ENCODE measurements at places on chromosomes 2 and 18. TPM values are rescaled to one million over a fixed set of nuclear protein-coding genes. Genes with fewer than 3 reads are reported as not detected.

DNA sequence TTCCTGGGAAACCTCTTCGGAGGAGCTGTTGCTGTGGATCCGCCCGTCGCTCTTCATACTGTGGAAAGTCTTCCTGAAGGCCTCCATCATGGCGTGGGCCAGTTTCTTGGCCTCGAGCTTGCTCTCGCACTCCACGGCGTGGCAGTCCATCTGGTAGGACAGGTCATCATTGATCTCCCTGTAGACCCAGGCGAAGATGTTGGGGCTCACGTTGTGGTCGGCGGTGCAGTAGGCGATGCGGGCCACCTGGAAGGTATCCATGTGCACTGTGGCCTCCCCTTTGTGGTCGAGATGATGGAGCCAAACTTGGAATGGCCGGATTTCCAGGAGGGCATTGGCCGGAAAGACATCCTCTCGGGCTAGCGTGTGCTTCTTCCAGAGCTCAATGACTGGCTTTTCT lies 245.4 kb downstream of the PID1 start:
- no peak overlapping the region for H3K27ac ChIP-seq
- H3K36me3 ChIP-seq, result peaks cover 5% of the 10 kb centered on the region
- H3K4me1 ChIP-seq, result no peaks in the 10 kb centered on the region
- DNase-seq, result no peak

- DNase-seq, result peak; percentile 28
- no peaks in the 10 kb centered on the region for H3K27me3 ChIP-seq
- no peak overlapping the region for H3K4me3 ChIP-seq
- H3K4me1 ChIP-seq, result no peaks in the 10 kb centered on the region
These were observed 31.3 kb downstream of the NPHP1 start for GRCh38 chr2:110173523-110173922.

DNA sequence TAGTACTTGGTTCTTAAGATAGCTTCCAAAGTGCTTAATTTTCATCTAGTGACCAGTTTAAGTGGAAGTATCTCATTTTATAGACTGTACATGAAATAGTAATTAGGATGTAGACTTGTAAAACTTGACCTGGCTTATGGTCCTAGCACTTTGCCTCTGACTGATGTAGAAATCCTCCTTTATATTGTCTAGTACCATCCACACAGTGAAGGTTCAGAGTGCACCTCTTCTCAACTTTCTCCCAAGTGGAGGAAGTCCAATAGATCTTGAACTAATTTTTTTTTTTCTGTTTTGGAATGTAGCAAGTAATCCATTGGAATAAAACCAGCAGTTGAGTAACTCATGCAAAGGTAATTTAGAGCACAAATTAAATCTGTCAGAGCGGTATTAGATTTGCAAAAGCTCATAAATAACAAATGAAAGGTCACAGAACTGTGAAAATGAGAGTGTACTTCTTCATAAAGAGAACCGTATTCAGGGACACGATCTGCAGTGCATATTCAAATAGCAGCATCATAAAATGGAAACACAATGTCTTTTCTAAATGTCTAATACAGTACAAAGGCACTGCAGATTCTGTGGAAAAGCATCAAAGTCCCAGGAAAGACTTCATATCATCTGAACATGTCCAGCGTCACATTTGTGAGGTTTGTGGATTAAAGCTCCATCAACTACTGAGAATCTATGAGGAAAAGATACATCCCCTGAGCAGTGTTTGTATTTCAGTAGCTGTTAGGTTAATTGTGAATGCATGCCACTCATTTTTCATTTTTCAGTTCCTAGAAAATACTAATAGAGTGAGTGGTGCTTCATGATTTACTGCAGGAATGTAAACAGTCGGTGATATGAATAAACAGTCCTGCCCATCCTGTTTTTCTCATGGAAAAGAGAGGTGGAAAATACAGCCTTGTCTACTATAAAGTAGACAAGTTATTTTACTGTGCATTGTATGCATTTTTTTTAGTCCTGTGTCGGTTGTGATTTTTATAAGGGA lies 100.7 kb downstream of the LYPD6 start:
- no peak for DNase-seq
- no peaks in the 10 kb centered on the region for H3K4me1 ChIP-seq
- H3K27ac ChIP-seq, result no peak overlapping the region
- no peaks in the 10 kb centered on the region for H3K27me3 ChIP-seq
- H3K36me3 ChIP-seq, result no peaks in the 10 kb centered on the region

DNA sequence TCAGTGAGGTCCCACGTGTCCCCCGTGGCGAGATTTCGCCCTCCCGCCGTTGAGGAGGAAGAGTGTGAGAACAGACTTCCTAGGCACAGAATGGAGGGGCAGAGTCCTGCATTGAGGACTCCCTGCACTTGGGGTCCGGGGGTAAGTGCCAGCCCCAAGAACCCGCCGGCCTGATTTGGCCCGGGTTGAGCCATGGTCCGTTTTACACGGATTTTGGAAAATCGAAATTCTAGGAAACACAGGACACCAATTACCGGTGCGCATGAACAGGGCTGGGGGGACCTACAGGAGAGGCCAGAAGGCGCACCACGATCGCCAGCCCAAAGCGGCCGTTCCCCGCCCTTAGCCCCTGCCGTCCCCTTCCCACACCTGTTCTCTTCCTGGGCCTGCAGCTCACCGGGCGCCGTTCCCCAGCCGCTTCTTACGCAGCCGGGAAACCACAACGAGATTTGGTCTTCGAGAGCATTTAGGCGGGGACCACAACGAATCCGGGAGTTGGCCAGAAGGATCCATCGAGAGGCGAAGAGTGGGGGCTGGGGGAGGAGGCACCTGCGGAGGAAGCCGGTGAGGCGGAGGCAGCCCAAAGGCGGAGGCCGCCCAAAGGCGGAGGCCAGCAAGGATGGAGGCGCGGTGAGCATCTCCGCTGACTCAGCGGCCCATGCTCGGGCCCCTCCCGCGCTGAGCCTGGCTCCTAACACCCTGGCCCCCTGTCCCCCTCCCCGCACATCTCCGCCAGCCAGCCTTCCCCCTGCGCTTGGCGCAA lies 464 bp upstream of the TLX2 start:
- H3K27me3 ChIP-seq, result peaks cover 93% of the 10 kb centered on the region
- DNase-seq, result peak; percentile 50
- H3K4me3 ChIP-seq, result peak overlapping the region; percentile 55
- no peak overlapping the region for H3K27ac ChIP-seq

- H3K27ac ChIP-seq, result no peak overlapping the region
- H3K27me3 ChIP-seq, result no peaks in the 10 kb centered on the region
- no peaks in the 10 kb centered on the region for H3K36me3 ChIP-seq
- H3K4me1 ChIP-seq, result no peaks in the 10 kb centered on the region
- DNase-seq, result no peak
These were observed 34.0 kb upstream of the ERMN start for GRCh38 chr2:157359628-157360027.

DNA sequence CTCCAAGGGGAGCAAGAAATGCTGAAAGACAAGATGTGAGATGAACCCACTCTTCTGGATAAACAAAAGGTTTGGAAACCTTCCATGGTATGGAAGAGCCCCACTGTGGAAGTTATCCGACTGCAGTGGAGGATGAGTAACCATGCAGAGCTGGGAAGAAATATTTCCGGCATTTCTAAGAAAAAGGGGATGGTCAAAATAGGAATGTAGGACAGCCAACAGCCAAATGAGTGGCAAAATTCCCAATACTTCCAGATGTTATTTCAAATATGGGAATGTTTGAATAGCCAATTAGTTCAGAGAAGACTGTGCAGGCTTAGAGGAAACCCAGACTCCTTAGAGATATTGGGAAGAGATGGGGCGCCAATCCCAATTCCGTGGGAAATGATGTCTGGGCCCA lies 246.8 kb downstream of the RAD51AP2 start:
- no peaks in the 10 kb centered on the region for H3K4me1 ChIP-seq
- no peak overlapping the region for H3K27ac ChIP-seq
- H3K27me3 ChIP-seq, result no peaks in the 10 kb centered on the region
- DNase-seq, result no peak

DNA sequence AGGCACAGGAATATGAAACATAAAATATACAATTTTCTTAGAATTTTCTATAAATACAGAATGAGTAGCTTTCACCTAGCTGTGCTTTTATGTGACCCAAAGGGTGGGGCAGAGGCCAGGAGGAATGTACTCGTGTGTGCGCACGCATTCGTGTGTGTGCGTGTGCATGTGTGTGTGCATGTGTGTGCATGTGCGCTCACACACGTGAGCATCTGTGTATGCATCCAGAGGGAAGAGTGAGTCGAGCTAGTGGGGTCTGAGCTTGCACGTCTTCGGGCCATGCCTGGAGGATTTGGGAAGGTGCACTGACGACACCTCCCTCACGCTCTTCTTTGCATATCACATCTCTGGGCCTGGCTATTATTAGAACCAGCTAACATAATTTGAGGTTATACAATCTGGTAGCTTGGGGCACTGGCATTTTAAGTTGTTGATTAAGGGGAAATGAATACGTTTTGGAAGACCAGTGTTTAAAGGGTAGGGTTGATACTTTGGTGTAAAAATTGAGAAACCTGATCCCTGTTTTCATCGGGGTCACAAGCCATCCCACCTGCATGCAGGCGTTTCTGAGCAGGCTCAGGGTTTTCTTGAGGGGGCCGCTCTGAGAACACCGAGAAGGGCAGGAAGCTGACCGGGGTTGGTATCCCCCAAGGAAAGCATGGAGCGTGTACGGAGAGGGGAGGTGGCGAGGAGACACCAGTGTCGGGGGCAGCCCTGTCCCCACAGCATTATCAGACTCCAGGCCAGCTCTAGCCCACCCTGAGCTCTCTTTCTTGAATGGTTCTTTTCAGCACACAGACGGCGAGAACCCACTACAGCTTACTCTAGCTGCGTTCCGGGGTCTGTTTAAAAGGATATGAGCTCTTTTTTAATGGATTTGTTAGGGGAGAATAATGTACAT lies 85.3 kb downstream of the LRRFIP1 start:
- no peak for DNase-seq
- H3K4me3 ChIP-seq, result no peak overlapping the region
- H3K27me3 ChIP-seq, result no peaks in the 10 kb centered on the region
- H3K4me1 ChIP-seq, result peaks cover 20% of the 10 kb centered on the region
- no peak overlapping the region for H3K27ac ChIP-seq

DNA sequence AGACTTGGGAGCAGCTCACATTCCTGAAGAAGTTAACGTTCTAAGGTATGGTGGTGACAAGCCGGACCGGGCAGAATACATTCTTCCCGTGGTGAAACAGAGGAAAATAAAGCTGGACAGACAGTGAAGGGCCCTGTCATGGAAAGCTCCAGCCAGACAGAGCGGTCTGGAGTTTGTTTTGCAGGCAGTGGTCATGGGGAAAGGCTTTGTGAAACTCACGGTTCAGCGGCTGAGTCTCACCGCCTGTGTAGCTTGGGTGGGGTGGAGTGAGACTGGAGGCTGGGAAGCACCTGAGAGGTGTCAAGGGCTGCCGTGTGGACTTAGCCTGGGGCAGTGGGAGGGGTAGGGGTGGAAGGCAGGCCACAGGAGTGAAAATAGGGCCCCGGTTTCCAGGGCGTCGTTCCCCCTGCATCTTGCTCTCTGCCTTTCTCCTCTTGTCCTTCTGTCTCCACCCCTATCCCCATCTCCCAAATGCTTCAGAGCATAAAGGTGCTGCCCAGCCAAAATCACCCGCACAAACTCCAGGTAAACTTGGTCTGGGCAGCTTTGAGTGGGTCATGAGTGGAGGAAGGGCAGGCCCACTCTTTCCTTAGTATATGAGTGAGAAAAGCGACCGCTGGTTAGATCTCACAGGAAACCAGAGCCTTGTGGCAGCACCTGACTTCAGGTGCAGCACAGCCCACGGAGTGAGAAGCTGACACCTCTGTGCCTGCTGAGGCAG lies 11.4 kb upstream of the SLC20A1 start:
- peaks cover 16% of the 10 kb centered on the region for H3K27me3 ChIP-seq
- H3K4me3 ChIP-seq, result no peak overlapping the region
- H3K27ac ChIP-seq, result no peak overlapping the region
- no peaks in the 10 kb centered on the region for H3K36me3 ChIP-seq
- H3K4me1 ChIP-seq, result peaks cover 10% of the 10 kb centered on the region
- DNase-seq, result peak; percentile 30

DNA sequence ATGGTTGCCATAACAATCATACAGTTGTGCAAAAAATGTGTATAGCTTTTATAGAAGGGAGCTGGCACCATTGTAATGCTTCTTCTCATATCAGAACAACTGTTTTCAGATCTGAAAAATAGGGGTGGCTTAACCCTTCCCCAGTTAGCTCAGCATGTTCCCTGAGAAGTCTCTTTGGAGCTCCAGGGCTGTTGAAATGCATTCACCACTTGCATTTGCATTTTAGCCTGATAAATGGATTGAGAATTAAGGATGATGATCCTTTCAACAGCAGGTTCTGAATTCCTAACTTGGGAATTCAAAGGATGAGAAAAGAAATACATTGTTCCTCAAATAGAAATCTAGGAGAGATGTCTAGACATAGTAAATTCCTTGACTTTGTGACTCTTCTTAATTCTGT lies 181.7 kb upstream of the ALPP start:
- H3K4me1 ChIP-seq, result no peaks in the 10 kb centered on the region
- H3K27ac ChIP-seq, result no peak overlapping the region
- H3K4me3 ChIP-seq, result no peak overlapping the region
- DNase-seq, result no peak
- H3K36me3 ChIP-seq, result peaks cover 10% of the 10 kb centered on the region

- H3K4me3 ChIP-seq, result peak overlapping the region; percentile 70
- H3K36me3 ChIP-seq, result no peaks in the 10 kb centered on the region
- H3K27ac ChIP-seq, result peak overlapping the region; percentile 97
- H3K27me3 ChIP-seq, result no peaks in the 10 kb centered on the region
- peak; percentile 96 for DNase-seq
These were observed 918 bp upstream of the HNRNPLL start for GRCh38 chr2:38603402-38604290.

- no peak overlapping the region for H3K4me3 ChIP-seq
- peaks cover 40% of the 10 kb centered on the region for H3K4me1 ChIP-seq
- H3K27me3 ChIP-seq, result no peaks in the 10 kb centered on the region
These were observed 33.3 kb downstream of the CFLAR start for GRCh38 chr2:201149064-201149820.

- no peaks in the 10 kb centered on the region for H3K4me1 ChIP-seq
- DNase-seq, result no peak
- H3K36me3 ChIP-seq, result no peaks in the 10 kb centered on the region
- no peak overlapping the region for H3K4me3 ChIP-seq
- H3K27ac ChIP-seq, result peak overlapping the region; percentile 19
- no peaks in the 10 kb centered on the region for H3K27me3 ChIP-seq
These were observed 103.6 kb downstream of the DOCK10 start for GRCh38 chr2:224938651-224939182.

- H3K27ac ChIP-seq, result no peak overlapping the region
- no peak for DNase-seq
- H3K27me3 ChIP-seq, result no peaks in the 10 kb centered on the region
- no peaks in the 10 kb centered on the region for H3K36me3 ChIP-seq
- no peak overlapping the region for H3K4me3 ChIP-seq
- no peaks in the 10 kb centered on the region for H3K4me1 ChIP-seq
These were observed 129.3 kb upstream of the CTAGE1 start for GRCh38 chr18:22546905-22547570.

- no peak overlapping the region for H3K4me3 ChIP-seq
- no peaks in the 10 kb centered on the region for H3K36me3 ChIP-seq
- H3K27ac ChIP-seq, result no peak overlapping the region
- no peak for DNase-seq
- H3K4me1 ChIP-seq, result no peaks in the 10 kb centered on the region
These were observed 23.2 kb upstream of the PLA2R1 start for GRCh38 chr2:160085662-160086061.

GLI2 gene
- total RNA-seq, result 2.3 TPM

CD8B2 gene
- not detected for total RNA-seq

All from stomach (tissue), 19 donors.